ENCODE measurements at places on chromosomes 16 and 17.

GRCh38 chr17:57327176-57327970, 71.0 kb downstream of the MSI2 start:
- no peak for DNase-seq

DNA sequence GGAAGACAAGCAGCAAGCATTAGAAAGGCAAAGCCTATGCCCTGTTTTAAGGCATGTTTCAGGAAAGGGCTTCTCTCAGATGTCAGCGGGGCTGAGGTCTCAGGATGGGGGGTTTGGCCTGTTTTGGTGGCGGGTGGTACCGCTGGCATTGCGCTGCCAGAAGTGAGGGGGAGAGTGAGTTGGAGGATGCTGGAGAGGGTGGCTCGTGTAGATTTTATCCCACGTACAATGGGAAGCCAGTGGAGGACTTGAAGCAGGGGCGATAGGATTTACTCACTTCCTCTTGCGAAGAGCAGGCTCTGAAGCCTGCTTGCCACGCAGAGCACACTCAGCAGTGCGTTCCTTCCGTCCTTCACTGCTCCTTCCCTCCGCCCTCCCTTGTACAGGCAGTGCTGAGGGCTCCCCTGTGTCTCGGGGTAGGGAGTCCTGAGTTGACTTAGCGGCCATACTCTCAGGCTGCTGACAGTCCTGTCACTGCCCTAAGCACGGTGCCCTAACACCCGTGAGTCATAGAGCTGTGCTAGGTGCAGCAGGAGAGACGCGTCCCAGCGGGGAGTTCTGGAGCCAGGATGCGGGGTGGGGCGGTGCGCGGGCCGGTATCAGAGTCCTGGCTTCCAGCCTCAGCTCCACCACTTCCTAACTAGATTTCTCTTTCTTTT, 113.1 kb downstream of the SNX29 start:
- peak; percentile 51 for DNase-seq

DNA sequence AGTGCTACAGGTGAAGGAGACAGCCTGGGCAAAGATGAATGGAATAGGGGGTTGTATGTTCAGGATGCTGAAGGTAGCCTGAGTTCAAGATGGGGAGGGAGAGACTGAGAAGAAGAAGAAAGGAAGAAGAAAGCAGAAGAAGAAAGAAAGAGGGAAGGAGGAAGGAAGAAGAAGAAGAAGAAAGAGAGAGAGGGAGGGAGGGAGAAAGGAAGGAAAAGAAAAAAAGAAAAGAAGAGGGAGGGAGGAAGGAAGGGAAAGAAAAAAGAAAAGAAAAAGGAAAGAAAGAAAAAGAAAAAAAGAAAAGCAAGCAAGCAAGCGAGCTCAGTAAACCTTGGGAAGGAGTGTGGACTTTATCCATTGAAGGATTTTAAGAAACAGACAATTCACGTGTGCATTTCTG, 7.8 kb downstream of the CCDC42 start:
- no peak for DNase-seq

GRCh38 chr16:75022567-75022966, 23.7 kb downstream of the ZNRF1 start:
- DNase-seq: no peak

DNA sequence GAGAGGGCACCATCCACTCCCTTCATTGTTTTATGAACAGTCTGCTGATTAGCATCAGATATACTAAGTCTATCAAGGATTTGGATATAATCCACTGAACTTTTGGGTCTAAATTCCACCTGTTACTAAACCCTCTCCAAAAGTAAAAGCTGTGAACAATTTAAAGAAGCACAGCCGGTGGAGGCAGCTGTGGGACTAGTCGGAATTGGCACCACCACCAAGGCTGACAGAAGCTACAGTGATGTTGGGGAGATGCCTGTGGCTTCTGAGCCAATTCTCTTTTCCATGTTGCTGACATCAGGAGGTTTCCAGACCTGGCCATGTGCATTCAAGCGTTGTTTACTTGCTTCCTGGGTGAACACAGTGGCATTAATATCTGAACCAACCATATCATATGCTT, 679.0 kb upstream of the CA10 start:
- no peak for DNase-seq

DNA sequence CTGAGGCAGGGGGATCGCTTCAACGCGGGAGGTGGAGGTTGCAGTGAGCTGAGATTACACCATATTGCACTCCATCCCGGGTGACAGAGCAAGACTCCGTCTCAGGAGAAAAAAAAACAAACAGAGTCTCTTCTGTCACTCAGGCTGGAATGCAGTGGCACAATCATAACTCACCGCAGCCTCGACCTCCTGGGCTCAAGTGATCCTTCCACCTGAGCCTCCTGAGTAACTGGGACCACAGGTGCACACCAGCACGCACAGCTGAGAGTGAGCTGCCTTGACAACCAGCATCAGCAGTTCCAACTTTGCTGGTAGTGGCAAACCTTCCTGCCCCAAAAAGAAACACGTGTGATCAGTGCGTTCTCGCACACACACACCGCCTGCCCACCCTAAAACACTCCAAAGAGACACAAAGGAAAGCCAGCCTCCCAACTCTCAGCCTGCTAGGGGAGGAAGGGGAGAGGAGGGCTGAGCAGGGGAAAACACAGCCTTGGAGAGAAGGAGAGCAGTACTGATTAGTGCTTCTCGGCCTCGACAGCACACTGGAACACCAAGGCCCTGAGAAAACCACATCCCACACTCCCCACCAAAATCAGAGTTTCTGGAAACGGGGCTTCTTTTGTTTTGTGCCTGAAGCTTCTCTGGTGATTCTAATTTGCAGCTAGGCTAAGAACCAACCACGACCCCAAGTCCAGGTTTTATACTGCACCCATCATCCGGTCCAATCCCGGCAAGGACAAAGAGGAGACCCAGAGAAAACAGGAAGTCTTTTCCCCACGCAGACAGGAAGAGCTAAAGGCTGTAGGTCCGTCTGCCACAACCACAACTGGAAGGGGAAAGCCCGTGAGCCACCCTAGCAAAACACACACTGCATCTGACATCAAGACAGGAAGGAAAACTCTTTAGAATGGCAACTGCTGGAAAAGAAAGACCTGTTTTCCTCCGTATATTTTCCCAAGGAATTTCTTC, 28.8 kb downstream of the ZCCHC14 start:
- no peak for DNase-seq

- DNase-seq: no peak
Observed at GRCh38 chr17:81910840-81911276, 341 bp downstream of the PCYT2 start.

All from hindlimb muscle (tissue), 1 donor.